ENCODE measurements at places on chromosomes 6 and 20.
A peak's percentile ranks its signal among the peaks of the same experiment; 100 is the strongest.

DNA sequence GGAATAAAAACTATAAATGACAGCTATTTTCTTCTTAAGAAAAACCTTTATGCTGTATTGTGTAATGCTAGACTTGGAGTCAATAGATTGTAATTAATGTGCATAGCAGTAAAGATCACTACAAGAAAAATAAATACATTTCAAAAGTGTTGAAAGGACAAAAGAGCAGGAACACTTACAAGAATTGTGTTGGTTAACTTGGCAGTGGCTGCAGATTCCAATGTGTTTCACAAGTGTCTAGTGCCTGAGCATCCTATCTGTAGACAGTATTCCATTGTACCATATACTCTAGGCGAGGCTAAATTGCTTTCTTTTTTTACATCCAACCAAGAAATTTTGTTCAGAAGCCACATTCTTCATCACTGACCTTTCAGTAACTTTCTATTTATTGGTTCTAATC, 924.1 kb downstream of the EPHA7 start:
- DNase-seq: no peak

DNA sequence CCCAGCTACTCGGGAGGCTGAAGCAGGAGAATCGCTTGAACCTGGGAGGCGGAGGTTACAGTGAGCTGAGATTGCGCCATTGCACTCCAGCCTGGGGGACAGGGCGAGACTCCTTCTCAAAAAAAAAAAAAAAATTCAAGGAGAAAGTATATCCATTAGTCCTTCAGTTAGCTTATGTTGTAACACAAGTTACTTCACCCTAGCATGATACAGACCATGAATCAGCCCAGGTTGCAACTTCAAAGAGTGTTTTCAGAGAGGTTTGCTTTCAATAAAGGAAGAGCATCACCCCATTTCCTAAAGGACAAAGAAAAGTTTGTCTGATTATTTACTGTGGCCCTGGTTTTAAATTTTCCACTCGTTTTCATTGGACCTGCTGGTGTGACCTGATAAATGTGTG, 73.0 kb downstream of the SERAC1 start:
- DNase-seq: no peak

GRCh38 chr6:126620719-126621118, 280.8 kb downstream of the CENPW start:
- peak; percentile 93 for DNase-seq

DNA sequence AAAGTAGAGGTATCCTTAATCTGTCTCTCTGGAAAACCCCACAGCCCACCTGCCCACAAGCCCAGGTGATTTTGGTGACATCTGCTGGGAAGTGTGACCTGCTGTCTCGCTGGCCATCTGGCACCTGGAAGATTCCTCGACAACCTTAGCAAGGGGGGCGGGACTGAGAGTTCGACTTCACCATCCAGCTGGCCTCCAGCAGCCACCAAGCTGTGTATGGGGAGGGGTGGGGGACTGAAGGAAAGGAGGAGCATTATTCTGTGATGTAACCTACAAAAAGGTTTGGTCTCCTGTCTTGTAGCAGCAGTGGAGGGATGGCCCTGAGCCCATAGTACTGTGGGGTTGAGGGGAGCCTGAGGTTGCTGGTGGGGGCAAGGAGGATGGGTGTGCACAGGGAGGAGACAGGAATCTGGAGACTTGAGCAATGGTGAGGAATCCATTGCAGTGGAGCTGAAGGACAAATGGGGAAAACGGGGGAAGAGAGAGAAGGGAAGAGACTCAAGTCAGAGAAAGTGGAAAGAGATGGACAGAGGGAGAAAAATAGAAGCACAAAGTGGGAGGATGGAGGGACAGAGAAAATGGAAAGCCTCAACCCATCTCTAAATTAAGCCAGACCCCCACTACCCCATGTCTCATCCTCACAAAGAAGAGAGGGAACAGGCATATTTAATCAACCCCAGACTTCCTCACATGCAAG, 4.0 kb downstream of the LY6G6F start:
- no peak for DNase-seq

GRCh38 chr20:34058831-34059230, 53.2 kb downstream of the EIF2S2 start:
- DNase-seq: no peak

DNA sequence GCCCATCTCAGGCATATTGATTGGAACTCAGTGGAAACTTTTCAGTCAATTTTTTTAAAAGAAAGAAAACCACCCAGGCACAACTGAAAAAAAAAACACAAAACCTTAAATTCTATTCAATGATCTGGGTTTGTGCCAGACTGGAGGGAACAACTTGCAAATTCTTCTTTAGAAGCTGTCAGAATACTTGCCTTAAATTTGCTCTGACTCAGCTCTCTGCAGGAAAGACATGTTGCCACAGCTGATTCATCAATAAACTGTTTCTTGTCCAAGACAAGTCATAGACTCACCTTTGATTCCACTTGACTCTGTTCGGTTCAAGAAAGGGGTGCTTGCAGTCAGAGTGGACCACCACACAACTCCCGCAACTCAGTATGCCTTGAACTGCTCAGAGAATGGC, 117.8 kb upstream of the F13A1 start:
- no peak for DNase-seq

DNA sequence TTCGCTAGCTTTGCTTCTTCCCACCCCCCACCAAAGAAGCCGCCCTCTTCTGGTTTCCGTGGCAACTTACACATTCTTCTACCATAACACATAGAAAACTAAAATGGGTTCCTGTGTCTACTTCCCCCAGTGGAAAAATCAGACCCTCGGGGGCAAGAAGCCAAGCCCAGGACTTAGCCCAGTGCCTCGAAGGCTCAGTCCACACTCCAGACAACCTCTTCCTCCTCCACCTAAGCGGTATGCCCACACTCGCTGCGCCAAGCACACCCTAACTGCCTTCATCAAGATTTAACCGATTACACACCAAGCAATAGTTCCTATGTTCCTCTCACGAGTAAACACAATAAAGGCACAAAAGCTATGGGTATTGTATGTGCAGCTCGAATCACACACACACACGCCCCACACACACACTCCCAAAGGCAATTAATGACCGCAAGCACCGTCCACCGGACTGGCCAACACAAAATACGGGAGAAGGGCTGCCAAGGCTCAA, 537 bp downstream of the PPIL4 start:
- DNase-seq: peak; percentile 72

DNA sequence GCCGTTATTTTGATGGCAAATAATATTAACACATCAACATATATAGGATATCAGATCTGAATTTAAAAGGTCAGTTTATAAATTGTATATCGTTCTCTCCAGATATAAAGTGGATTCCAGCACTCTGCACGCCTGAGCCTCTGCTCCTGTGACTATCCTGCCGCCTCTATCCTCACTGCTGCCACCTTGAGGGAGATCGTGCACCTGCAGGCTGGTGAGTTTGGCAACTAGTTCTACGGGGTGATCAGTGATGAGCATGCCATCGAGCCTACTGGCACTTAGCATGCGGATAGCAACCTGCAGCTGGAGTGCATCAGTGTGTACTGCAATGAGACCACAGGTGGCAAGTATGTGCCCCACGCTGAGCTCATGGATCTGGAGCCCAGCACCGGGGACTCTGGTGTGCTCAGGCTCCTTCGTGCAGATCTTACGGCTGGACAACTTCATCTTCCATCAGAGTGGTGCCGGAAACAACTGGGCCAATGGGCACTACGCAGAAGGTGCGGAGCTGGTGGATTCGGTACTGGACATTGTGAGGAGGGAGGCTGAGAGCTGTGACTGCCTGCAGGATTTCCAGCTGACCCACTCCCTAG, 84.9 kb downstream of the FBXO5 start:
- DNase-seq: peak; percentile 85

DNA sequence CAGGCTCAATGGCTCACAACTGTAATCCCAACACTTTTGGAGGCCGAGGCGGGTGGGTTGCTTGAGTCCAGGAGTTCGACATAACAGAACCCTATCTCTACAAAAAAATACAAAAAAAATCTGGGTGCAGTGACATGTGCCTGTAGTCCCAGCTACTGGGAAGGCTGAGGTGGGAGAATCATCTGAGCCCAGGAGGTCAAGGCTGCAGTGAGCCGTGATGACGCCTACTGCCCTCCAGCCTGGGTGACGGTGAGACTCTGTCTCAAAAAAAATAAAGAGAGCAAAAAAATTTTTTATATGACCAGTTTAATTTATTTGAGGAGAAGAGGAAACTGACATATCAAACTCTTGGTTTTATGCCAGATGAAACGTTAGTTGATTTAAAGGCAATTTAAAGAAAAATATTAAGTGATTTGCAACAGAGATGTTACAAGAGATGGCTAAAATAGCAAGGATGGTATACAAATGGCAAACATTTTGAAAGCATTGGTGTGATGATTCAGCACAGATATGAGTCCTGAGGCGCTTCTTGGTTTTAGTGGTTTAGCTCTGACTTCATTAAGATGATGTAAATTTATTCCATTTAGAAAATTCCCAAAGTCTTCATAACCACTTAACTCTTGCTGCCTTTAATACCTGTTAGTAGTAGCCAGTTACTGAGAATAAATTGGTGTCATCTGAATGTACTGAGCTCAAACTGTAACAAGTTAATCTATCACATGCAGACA, 17.7 kb downstream of the GTF2H5 start:
- DNase-seq: peak; percentile 34

GRCh38 chr20:61556673-61557072, 304.6 kb downstream of the CDH4 start:
- no peak for DNase-seq

DNA sequence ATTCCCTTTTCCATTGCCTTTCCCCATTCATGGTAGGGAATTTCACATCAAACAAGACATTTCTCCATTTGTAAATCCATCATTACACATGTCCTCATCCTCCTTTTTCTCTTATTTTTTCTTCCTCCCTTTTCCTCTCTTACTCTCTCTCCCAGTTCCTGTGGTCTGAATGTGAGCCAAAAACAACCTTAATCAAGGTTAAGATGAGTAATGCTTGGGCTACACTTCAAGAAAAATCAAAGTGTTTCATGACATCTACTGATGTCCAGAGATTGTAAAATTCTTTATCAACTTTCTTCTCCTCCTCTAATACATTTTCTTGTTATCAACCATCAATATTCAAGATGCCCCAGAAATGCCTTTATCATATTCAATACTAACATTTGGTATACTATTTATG, 208.0 kb upstream of the PRND start:
- DNase-seq: no peak

- no peak for DNase-seq
Observed at GRCh38 chr6:25670793-25671513, 18.9 kb downstream of the SCGN start.

DNA sequence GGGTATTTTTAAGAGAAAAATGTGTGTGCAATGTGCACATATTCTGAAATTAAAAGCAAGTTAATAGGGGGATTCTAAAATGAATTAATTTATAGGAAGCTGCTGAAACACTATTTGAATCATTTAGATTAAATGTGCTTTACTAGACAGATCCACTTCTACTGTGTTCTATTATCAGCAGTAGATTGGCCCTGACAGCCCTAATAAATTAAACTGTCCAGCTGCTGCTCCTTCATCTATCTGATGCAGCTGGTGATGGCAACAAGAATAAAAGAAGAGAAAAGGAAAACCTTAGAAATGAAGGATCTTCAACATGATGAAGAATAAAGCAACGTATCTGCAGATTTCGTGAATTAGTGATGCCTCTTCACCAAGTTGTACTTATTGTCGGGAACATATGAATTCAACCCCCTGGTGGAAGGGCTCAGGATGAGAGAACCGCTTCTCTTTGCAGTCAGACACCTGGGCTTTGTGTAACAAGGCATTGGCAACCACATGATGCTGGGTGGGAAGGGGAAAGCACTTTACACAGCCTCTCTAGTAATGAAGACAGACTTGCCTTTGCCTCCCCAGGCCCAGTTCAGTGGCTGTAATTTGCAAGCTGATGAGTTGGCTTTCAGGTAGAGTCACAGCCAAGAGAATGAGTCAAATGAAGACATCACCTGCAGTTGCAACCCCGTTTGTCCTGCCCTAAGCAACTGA, 94.4 kb downstream of the LAMP5 start:
- DNase-seq: no peak

DNA sequence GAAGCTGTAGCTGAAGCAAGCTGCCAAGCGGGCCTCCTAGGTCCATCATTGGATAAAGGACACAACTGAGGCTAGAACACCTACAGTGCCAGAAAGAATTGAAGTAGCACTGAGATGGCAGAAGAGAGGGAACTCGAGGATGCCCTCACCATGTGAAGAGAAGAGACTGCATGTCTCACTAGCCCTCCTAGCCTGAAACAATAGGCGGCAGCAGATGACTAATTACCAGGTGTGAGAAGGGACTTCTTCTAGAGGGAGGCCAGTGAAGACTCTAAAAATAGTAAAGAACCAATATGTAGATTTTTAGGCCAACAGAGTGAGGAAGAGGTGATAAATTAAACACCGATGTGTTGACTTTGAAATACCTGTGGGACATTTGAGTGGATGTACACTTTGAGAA, 50.3 kb downstream of the LGSN start:
- DNase-seq: no peak

GRCh38 chr6:7725849-7726415, at the start of gene BMP6:
BMP6 (plus strand) TSS chr6:7726099; CDS start chr6:7726956, 857 bp downstream.
- peak; percentile 97 for DNase-seq

DNA sequence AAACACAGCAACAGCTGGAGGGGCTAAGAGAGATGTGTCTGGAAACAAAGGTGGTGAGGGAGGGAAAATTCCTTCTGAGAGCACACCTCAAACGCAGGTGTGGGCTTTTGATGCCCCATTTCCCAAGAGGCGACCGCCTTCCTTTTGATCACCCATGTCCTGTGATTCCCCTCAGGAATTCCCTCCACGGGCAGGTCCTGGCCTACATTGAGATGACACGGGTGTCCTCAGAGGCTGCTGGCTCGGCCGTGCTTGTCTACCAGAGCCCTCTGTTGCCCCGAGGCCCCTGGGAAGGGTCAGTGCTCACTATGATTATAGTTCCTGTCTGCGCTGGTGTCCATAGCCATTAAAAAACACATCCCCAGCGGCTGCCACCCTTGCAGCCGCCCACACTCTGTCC, 242.6 kb downstream of the TFAP2C start:
- no peak for DNase-seq

GRCh38 chr6:56214041-56214702, 33.2 kb downstream of the COL21A1 start:
- no peak for DNase-seq

GRCh38 chr6:81214414-81215091, 537.9 kb downstream of the TENT5A start:
- DNase-seq: no peak

GRCh38 chr20:42173440-42173839, 555.3 kb upstream of the CHD6 start:
- peak; percentile 52 for DNase-seq

DNA sequence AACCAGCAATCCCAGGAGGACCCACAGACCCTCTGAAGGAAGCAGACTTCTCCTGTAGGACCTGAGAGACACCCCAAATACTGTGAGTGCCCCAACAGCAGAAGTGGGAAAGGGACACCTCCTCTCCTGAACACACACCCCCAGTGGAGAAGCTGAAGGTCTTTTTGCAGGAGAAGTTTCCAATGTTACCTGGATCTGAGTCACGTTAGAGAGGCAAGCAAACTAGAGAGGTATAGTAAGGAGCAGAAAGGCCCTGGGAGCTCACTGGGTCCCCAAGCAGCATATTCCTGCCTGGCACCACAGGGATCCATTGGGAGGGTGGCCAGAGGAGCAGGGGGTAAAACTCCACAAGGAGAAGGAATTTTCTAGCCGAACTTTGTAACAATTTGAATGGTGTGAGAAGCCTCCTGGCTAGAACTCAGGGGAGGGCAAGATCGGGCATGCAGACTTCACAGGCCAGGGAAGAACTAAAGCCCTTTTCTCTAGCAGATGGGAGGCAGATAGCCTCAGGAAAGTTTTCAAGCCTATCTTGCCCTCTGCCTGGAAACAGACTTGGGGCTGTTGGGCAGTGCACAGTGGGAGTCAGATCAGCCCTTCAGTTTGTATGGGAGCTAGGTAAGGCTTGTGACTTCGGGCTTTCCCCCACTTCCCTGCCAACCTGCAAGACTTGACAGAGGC, 68.2 kb upstream of the SSTR4 start:
- DNase-seq: no peak

All from OCI-M1 (cell line).